ENCODE measurements at places on chromosomes 4 and X.
A peak's percentile ranks its signal among the peaks of the same experiment; 100 is the strongest.

DNA sequence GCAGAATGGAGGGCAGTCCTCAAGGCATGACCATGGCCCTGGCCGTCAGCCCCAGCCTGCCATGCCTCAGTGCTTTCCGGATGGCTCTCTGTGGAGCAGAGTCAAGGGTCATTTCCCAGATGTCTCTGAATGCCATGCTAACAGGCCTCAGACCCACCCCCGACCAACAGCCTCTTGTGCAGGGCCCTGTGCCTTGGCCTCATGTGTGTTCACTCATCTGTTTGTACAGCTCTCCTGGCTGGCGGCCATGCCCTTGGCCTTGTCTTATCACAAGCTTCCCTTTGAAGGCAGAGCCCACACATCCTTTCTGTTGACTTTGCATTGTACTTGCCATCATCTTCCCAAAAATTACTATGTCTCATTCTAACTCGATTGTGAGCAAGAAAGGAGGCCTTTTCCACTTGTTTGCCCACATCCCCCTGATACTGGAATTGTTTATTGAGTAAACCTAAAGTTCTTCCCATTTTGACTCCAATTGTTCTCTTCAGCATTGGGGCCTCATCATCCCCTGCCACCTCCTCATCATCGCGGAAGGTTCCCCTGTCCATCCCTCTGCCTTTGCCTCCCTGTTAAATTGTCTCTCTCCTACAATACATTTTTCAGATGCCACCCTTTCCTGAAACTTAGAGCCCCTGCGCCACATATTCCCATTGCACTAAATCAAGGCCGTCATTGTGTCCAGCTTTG lies 6.3 kb downstream of the CA5B start:
- DNase-seq, result no peak

DNA sequence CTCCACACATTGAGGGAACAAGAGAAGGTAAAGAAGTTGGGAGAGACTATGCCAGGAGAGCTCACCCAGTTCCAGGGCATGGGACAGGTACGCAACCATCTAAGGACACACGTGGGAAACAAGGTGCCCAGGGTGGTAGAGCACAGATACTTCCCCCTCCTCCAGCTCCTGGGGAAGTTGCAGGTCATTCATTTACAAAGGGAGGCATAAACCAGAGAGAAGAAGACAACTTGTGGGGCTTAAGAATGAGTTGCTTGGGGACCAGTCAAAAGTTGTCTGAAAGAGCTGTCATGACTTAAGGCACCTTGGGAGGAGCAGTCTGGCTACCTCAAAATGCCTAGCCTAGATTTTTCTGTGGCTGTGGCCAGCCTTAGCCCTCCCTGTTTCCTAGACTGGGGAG lies 186.2 kb downstream of the PTTG2 start:
- no peak for DNase-seq

- DNase-seq, result no peak
These were observed 125.9 kb upstream of the PJA1 start for GRCh38 chrX:69291116-69291515.

- peak; percentile 84 for DNase-seq
These were observed at the start of gene CFAP99 for GRCh38 chr4:2418650-2419571. CFAP99 (plus strand) TSS chr4:2418955.

GRCh38 chr4:88736264-88736663 lies 38.6 kb upstream of the NAP1L5 start:
- no peak for DNase-seq

DNA sequence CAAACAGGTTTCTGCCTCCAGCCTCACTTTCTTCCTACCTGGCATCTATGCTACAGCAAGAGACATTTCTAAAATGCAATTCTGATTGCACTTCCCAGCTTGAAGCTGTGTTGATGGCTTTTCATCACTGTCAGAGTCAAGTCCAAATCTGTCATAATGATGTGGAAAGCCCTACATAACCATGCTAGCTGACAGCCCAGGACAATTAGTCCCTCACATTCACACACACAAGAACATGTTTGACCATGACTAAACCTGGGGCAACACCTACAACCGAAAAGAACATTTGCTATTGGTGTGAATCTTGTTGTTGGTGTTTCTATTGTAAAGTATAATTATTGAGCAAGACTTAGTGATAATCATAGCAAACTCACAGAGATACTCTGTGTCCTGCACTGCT lies 58.2 kb downstream of the PPM1K start:
- DNase-seq, result no peak

GRCh38 chrX:153886915-153887314 lies 942 bp upstream of the L1CAM start:
- DNase-seq, result no peak

DNA sequence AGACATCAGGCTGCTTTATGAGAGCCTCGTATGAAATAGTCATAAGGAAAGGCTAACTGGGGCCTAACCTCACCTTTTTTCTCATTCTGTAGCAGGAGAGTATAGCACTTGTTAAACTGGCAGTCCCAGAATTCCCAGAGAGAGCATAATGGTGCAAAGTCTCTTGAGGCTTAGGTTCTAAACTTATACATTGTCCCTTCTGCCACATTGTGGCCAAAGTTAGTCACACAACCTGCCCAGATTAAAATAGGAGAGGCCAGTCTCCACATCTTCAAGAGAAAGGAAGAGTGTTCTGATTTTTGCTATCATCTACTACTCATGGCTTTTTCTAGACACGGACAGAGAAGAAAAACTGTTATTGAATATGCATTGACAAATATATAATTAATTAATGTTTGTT lies 1588.9 kb upstream of the PCDH7 start:
- no peak for DNase-seq

GRCh38 chr4:153154007-153154975 lies 50.0 kb upstream of the TRIM2 start:
- no peak for DNase-seq

- no peak for DNase-seq
These were observed 76.5 kb downstream of the CENPC start for GRCh38 chr4:67468830-67469229.

- no peak for DNase-seq
These were observed 17.2 kb upstream of the SPRY1 start for GRCh38 chr4:123379392-123379791.

DNA sequence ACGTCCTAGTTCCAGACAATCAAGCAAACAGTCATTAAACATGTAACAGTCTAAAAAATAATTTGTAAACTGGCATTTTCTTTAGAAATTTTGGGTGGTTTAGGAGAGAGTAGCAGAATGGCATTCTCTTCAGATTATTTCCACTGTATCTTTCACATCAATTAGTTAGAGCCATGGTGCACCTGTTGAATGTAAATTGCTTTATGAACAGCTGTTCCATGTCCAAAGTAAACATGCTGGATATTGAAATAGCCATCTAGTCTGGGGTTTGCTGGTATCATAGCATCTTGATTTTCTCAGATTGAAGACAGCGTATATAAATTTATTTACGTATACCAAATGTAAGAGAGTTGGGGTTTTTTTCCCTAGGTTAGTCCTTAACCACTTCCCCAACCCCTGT lies 143.6 kb downstream of the RCHY1 start:
- DNase-seq, result no peak

DNA sequence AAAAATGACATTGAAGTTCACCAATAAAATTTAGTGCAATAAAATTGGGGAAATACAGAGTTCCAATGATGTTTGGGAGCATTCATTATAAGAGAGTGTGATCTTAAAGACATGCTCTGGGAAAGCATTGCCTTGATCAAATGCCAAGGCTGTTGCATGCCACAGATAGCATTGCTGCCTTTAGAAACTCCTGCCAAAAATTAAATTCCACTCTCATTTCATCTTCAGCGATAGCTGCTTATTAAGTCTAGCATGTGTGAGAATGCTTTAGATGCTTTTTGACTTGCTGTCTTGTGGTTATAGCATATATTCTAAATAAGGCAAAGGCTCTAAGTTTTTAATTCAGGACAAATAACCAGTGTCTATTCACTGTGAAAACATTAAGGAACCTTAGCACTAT lies 49.3 kb downstream of the NPNT start:
- no peak for DNase-seq

GRCh38 chr4:115154826-115155225 lies 41.4 kb upstream of the NDST4 start:
- DNase-seq, result no peak

- no peak for DNase-seq
These were observed 52.4 kb downstream of the SEPTIN11 start for GRCh38 chr4:77001907-77002306.

DNA sequence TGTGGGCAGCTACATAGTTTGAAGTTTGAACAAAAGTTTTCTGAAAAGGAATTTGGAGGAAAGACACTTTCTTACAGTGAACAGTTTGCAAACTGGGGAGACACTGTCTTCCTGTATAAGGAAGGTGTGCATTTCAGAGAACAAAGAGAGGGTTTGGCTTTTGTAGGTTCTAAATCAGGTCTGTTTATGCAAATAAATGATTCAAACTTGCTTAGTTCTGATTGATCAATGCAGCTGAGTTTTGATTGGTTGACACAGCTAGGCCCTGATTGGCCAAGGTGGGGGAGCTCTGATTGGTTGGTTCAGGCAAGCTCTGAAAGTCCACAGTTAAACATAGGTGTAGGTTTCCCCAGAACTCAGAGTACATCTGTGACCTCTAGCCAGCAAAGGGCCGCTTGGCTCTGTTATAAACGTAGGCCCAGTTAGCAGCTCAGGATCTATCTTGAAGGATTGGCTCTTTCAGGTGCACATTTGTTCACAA lies 63.0 kb upstream of the ENPP6 start:
- DNase-seq, result no peak

GRCh38 chrX:142977128-142977914 lies 48.4 kb upstream of the SPANXN4 start:
- DNase-seq, result no peak

- DNase-seq, result no peak
These were observed 39.7 kb upstream of the CXorf51A start for GRCh38 chrX:146854281-146854680.

DNA sequence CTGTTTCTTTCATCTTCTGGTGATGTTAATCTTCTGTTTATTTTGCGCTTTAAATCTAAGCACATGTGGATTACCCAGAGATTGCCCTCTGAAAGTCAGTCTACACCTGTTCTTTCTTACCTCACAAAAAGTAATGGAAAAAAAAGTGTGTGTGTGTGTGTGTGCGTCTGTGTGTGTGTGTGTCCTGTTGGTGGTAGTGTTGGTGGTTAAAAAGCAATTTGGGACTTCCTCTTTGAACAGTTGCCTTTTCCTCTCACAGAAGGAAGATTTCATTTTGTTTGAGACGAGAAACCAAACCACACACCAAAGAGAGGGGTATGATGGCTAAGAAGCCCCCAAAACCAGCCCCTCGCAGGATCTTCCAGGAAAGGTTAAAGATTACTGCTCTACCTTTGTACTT lies at the start of gene STAP1:
TSS of gene STAP1 (plus strand) at position 235 of the 400 bp plus-strand sequence. CDS start at position 318, 83 bp downstream.
- DNase-seq, result no peak

DNA sequence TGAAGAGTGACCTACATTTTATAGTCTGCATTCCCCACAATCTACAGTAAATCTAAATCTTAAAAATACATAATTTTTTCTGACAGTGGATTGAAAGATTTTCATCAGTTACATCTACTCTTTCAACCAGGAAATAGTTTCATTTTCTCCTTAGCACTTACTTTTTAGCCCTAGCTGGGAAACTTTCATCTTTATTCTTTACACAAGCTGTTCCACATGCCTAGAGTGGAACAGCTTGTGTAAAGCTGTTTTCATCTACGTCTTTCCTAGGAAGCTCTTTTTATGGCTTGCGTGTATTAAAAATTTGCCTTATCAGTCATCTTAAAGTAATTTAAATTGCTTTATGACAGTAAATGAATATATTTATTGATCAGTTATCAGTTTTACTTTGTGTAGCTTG lies 40.5 kb downstream of the RBPJ start:
- DNase-seq, result no peak

DNA sequence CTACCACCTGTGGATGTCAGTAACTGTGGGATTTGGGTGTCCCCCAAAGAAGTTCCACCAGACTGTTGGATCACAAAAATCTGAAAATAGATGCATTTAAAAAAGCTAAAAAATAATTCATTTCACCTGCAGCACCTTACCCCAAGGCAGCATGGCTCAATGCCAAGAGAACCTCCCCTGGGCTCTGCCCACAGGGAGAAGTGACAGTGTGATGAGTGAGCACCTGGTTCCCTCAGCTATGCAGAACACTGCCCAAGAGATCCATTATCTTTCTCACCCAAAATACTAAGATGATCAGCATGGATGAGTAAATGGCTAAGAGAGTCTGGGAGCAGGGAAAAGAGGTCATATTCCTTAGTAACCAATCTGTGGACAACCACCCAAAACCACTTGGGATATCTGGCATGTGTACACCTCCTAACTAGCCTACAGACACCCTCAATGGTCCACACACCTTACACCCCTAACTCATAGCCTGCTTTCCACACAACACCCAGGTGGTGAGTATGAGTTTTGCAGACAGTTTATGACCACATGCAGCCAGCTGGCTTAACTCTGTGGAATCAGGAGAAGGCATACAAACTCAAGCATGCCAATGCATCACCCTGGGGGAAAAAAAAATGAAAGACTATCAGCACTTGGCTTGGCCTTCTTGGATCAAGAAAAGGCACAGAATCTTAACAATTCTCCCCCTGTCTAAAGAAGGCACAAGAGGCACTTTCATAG lies 416.5 kb upstream of the SMIM31 start:
- DNase-seq, result no peak

- no peak for DNase-seq
These were observed at the start of gene CC2D2A for GRCh38 chr4:15469402-15470127. CC2D2A (plus strand) TSS chr4:15469882; CDS start chr4:15475933, 6,051 bp downstream.

- DNase-seq, result no peak
These were observed 269.3 kb downstream of the GPM6A start for GRCh38 chr4:175542786-175543185.

DNA sequence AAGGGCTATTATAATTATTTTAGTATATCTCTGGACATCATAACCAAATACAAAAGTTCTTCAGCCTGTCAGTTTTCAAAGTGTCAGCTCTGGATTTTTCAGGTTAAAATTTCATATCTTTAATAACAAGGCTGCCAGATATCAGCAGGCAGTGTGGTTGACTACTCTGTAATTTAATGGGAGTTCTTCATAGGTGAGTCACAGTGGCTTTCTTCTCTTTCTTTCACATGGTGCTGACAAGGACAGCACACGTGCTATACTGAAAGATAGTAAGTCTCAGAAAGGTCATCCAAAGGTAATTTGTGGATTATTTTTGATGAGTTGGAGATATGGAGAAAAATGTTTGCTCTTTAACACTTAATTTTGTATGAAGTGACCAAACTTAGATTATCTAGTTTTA lies 43.2 kb downstream of the GALNT7 start:
- no peak for DNase-seq

GRCh38 chr4:89685277-89685676 lies 151.7 kb downstream of the SNCA start:
- no peak for DNase-seq

GRCh38 chrX:20128670-20129069 lies 12.0 kb upstream of the MAP7D2 start:
- no peak for DNase-seq

GRCh38 chr4:173685831-173686210 lies 155.8 kb upstream of the HAND2 start:
- peak; percentile 6 for DNase-seq

DNA sequence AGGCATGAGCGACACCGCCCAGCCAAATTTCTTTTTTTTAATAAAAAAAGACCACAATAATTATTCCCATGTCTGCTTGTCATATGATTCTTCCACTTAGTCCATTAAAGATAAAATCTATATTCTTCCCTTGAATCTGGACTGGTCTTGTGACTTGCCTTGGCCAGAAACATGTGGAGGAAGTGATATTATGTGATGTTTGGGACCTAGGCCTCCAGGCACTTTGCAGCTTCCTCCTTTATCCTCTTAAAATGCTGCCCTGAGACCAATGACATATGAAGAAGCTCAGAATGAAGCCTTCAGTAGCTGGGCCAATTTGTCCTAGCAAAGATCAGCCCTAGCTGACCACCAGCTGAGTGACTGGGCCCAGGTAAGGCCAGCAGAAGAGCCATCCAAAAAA lies 250.0 kb downstream of the INPP4B start:
- no peak for DNase-seq

All from amygdala (tissue), 56 donors.